ENCODE measurements at places on chromosomes 4 and X.

DNA sequence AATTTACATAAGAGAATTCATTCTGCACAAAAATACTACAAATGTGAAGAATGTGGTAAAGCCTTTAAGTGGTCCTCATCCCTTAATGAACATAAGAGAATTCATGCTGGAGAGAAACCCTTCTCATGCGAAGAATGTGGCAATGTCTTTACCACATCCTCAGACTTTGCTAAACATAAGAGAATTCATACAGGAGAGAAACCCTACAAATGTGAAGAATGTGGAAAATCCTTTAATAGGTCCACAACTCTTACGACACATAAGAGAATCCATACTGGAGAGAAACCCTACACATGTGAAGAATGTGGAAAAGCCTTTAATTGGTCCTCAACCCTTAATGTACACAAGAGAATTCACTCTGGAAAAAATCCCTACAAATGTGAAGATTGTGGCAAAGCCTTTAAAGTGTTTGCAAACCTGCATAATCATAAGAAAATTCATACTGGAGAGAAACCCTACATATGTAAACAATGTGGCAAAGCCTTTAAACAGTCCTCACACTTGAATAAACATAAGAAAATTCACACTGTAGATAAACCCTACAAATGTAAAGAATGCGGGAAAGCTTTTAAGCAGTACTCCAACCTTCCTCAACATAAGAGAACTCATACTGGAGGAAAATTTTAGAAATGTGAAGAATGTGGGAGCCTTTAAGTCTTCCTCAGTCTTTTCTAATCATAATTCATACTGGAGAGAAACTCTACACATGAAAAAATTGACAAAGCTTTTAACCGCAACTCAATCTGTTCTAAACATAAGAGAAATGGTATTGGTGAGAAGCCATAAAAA, 37.4 kb downstream of the ZNF718 start:
- no peak for DNase-seq

DNA sequence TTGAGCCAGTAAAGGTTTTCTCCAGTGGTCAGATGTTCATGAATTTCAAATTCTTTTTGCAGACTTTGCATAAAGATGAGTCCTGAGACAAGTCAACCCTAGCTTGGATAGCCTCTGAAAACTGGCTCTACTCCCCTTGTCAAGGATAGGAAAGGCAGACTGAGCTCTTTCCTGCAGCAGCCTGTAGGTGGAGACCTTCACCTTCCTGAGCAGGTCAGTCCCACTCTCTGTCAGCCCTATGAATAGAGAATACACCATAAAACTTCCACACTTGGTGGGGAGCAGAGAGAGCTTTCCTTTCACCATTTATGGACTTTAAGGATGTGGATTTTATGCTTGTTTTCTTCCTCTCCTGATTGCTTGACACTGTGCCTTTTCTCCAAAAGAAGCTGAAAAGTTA, 41.9 kb downstream of the PCDH19 start:
- DNase-seq = no peak

DNA sequence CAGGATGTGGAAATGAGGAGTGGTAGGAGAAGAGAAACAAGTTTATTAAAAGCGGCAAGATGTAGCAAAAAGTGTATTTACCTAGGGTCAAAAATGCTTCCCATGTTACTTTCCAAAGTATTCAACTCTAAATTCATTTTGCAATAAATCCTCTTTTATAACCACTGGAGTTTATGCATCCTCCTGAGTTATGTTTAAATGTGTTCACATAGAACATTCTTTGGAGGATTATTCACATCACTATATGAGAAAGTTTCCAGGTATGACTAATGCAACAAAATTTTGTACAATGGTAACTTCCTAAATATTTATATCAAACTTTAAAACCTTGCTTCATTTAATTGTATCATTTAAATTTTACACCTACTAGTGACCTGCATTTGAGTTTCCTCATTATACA, 870.6 kb upstream of the SLIT2 start:
- no peak for DNase-seq

- DNase-seq = no peak
Observed at GRCh38 chr4:29459926-29460325, 1260.2 kb upstream of the PCDH7 start.

DNA sequence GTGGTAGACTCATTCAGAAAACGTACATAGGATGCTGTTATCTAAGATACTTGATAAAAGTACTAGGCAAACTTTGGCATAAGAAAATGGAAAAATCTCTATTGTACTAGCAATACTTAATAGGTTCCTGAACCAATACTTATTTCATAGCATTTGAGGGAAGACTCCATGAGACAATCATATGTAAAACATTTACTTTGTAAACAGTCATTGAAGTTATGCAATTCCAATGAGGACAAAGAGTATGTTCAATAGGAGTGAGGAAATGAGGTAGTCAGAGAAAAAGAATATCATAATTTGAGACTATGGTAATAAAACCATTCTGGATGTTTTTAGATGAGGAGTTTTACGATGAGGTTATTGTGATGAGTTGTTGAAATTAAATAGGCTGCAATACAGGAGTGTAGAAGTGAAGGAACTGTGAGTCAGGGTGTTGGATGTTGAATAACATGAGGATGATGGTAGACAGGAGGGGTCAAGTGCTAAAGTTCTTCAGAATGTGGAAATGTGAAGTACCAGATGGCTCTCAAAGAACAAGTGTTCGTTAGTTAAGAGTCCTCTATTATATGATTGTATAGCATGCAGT, 397.9 kb downstream of the PPP3CA start:
- no peak for DNase-seq

- DNase-seq = peak; percentile 72
Observed at GRCh38 chrX:107000013-107000515, at the start of gene MORC4. MORC4 (minus strand) TSS chrX:107000212; CDS start chrX:106999969, 243 bp downstream.

DNA sequence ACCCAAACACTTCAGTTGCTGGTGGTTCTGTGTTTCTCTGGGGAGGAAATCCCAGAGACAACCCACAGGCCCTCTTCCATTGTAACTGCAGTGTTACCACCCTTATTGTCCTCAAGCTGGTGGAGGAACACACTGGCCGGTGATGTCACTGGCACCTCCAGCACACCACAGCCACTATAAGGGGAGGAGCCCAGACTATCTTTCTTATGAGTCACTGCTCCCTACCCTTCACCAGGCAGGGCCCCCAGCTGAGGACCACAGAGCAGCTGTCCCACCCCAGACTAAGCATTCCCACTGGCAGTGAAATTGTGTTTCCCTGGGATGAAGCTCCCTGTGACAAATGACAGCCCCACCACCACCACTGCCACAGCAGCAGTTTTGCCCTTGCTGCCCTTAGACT, 171.8 kb upstream of the FGF16 start:
- DNase-seq = no peak

- DNase-seq = no peak
Observed at GRCh38 chr4:152468408-152468807, 67.5 kb downstream of the FBXW7 start.

DNA sequence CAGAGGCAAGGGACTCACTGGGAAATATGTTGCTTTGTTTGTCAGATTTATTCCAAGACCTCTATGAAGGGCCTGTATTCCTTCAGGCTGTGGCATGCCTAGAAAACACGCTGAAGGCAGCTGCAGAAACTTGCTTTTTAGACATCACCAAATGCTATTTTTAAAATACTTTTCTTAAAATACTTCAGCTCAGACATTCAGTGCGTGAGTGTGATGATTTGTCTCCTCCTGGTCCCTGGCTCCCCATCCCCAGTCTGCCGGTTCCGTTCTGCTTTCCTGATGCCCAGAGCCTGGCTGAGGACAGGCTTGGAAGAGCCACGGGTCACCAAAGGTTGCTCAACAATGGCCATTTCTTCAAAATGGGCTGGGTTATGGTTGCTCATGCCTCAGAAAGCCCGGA, 55.0 kb downstream of the PSAPL1 start:
- DNase-seq = no peak

DNA sequence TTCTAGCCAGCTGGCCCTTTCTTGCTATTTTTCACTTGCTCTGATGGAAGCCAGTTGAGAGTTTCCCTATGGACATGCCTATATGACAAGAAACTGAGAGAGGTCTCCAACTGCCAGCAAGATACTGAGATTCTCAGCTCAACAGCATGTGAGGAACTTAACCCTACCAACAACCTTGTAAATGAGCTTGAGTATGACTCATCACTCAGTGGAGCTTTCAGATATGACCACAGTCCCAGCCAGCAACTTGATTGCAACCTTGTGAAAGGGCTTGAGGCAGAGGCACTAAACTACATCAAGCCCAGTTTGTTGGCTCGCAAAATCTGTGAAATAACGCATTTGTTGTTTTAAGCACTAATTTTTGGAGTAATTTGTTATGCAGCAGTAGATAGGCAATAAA, 175.8 kb downstream of the COMMD8 start:
- DNase-seq = no peak

- DNase-seq = no peak
Observed at GRCh38 chr4:99816545-99817308, at the start of gene DAPP1. DAPP1 (plus strand) TSS chr4:99816827; CDS start chr4:99816914, 87 bp downstream.

GRCh38 chrX:40090961-40091360, 6.8 kb downstream of the BCOR start:
- DNase-seq = no peak

DNA sequence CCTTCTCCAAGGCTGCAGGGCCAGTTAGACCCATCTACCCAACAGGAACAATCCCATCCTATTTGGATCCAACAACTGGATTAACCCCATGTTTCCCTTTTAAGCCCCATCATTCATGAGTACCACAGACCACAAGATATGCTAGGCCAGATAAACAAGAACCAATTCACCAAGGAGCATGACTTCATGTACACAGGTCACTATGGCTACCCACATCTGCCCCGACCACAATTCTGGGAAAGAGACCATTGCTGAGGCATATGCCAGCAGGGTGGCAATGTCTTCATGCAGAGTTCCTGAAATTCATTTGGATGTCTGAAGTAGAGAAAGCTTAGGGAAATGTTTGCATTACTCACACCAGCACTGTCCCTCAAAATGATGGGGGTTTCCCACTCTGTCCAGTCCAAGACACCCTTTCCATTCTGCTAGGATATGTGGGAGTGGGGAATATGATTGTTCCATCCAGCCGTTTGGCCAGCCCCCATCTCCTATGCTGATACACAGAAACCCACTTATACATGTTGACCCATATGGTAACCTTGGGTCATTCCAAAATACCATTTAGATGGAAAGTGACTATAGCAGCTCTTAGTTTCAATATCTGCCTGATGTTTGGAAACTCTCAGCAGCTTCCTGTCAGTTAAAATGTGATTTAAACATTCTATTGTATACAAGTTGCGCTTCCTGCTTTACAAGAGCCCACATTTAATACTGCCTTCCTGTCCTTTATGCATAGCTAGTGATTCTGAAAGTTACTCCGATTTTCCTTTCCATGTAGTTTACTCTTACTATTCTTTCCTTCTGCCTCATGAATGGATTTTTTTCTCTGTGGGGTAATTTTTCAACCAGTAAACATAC, 129.0 kb downstream of the AMMECR1 start:
- DNase-seq = no peak
